Aortic smooth muscle cell (primary cell): ENCODE measurements at places on chromosomes 5 and 9. TPM values are rescaled to one million over a fixed set of nuclear protein-coding genes. Genes with fewer than 3 reads are reported as not detected.

Gene SARDH
- total RNA-seq: 2.5 and 7.4 TPM in 2 replicates

Gene GPR151
- not detected in 2 replicates for total RNA-seq

Gene ACSL6
- total RNA-seq: 0.25 TPM in 1 of 2 replicates, not detected in the other

Gene BASP1
- total RNA-seq: 71.1 and 93.8 TPM in 2 replicates

Gene SLC6A3
- not detected in 2 replicates for total RNA-seq

Gene SPATA31E1
- total RNA-seq: not detected in 2 replicates

Gene EQTN
- total RNA-seq: not detected in 2 replicates

Gene FAM193B
- 11.2 and 16.0 TPM in 2 replicates for total RNA-seq

Gene GDA
- total RNA-seq: under 0.01 TPM in 1 of 2 replicates, not detected in the other

Gene CNTNAP3B
- total RNA-seq: 25.0 and 67.8 TPM in 2 replicates

Gene FAM163B
- total RNA-seq: not detected in 2 replicates

Gene PCDH12
- 1.7 and 3.6 TPM in 2 replicates for total RNA-seq

Gene ISL1
- total RNA-seq: 0.13 and 0.25 TPM in 2 replicates

Gene SLC6A18
- total RNA-seq: not detected in 2 replicates

Gene ZBTB26
- 2.9 and 3.3 TPM in 2 replicates for total RNA-seq

Gene PCDHGA12
- 17.6 and 22.3 TPM in 2 replicates for total RNA-seq

Gene RHOBTB3
- 27.5 and 34.6 TPM in 2 replicates for total RNA-seq

Gene DDX4
- total RNA-seq: not detected in 2 replicates

Gene GRXCR2
- total RNA-seq: not detected in 2 replicates

Gene TRMO
- total RNA-seq: 15.6 and 18.0 TPM in 2 replicates

Gene FGF10
- total RNA-seq: 0.19 and 3.0 TPM in 2 replicates

Gene ATP10B
- not detected in 2 replicates for total RNA-seq

Gene ENTPD2
- total RNA-seq: not detected in 2 replicates

Gene ANKRD18B
- under 0.01 TPM in 1 of 2 replicates, not detected in the other for total RNA-seq

Gene SMC5
- 23.6 and 25.8 TPM in 2 replicates for total RNA-seq

Gene LCN15
- not detected in 2 replicates for total RNA-seq

Gene ZNF169
- total RNA-seq: 2.1 and 2.9 TPM in 2 replicates

Gene UBE2QL1
- 0.06 and 0.13 TPM in 2 replicates for total RNA-seq

Gene PCDHGA3
- total RNA-seq: 2.0 and 2.9 TPM in 2 replicates

Gene TAF11L10
- total RNA-seq: not detected in 2 replicates

Gene BTNL8
- not detected in 2 replicates for total RNA-seq

Gene SOHLH1
- total RNA-seq: not detected in 2 replicates

Gene CEP78
- 7.9 and 11.1 TPM in 2 replicates for total RNA-seq

Gene GADD45G
- 0.31 and 0.53 TPM in 2 replicates for total RNA-seq

Gene ITK
- not detected in 2 replicates for total RNA-seq

Gene CTXN3
- total RNA-seq: not detected in 2 replicates

Gene FAM200C
- 3.0 and 3.7 TPM in 2 replicates for total RNA-seq

Gene TRPM6
- total RNA-seq: not detected in 2 replicates

Gene LMNB1
- 35.3 and 46.4 TPM in 2 replicates for total RNA-seq

Gene GLRX
- 24.5 and 29.6 TPM in 2 replicates for total RNA-seq

Gene PTPDC1
- 6.5 TPM in 2 replicates for total RNA-seq

Gene ANKRD31
- 0.06 and 0.13 TPM in 2 replicates for total RNA-seq

Gene BTNL9
- not detected in 2 replicates for total RNA-seq

Gene LPAR1
- 39.8 and 77.4 TPM in 2 replicates for total RNA-seq

Gene CANX
- total RNA-seq: 907 and 914 TPM in 2 replicates

Gene CAMK4
- 0.37 and 0.66 TPM in 2 replicates for total RNA-seq

Gene OR1J2
- total RNA-seq: 0.53 TPM in 1 of 2 replicates, not detected in the other

Gene OR1Q1
- 0.26 TPM in 1 of 2 replicates, not detected in the other for total RNA-seq

Gene ASS1
- total RNA-seq: 140 and 149 TPM in 2 replicates

Gene CD74
- total RNA-seq: 1.5 and 1.6 TPM in 2 replicates

Gene FOXD4L4
- under 0.01 and 0.26 TPM in 2 replicates for total RNA-seq
